Fibroblast of lung (primary cell): ENCODE measurements at places on chromosomes 4 and X.

DNA sequence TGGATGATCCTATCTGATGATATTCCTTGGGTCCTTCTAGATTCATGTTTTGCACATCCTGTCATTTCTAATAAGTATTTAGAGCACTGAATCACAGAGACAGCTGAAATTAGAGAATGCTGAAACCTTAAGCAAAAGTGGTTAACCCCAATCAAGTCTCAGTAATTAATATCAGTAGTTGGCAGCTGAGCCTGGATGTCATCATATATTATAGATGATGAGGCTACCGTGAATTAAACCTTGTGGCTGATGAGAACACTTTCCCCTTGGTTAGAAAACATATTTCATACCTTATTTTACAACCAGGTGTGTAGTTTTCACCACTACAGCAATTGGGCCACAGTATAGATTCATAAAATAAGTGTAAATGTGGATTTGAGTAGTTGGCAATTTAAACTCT is 499.0 kb downstream of the PDGFC start:
- peak; percentile 65 for DNase-seq

- DNase-seq: peak; percentile 56
Measured at GRCh38 chr4:140088323-140088967, 65.5 kb downstream of the MAML3 start.

GRCh38 chrX:12309040-12309743 is 170.9 kb downstream of the FRMPD4 start:
- DNase-seq: no peak

DNA sequence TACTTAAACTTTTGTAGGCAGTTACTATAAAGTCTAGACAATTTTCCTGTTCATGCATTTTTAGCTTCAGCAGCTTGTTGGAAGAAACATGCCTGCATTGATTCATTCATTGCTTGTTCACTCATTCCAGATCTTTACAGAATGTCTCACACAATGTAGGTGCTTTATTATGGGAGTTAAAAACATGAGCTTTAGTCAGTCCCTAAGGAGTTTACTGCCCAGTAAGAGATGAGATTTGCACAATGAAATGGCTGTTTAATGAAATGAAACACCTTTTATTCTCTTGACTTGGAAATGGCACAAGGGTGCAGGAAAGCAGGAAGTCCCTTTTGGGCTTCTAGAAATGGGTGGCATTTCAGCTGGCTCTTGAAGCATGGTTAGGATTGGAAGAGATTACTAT is 2.9 kb downstream of the NOCT start:
- peak; percentile 43 for DNase-seq

GRCh38 chrX:31547416-31547815 is 475.6 kb upstream of the FTHL17 start:
- DNase-seq: peak; percentile 11

GRCh38 chr4:41538887-41539498 is 1.0 kb downstream of the LIMCH1 start:
- DNase-seq: no peak

DNA sequence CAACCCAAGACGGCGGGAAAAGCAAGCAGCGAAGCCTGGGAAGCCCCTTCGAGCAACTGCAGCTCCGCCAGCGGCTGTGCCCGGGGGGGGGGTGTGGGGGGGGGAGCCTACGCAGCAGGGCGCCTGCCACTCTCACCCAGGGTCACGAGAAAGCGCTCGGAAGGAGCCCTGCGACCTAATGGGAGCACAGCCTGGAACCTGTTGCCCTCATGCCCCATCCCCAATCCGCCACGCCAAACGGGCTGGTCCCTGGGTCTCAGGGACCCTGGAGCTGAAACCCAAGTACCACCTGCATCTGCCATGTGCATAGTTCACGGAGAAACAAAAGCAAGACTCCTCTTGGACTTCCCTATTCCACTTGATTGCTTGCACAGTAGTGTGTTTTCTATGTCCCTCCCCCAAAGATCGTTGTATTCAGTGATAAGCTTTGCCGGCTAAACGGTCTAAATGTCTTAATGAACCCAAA is 359 bp upstream of the GAB3 start:
- no peak for DNase-seq

GRCh38 chrX:136076942-136077341 is 70.4 kb upstream of the FHL1 start:
- DNase-seq: no peak

- no peak for DNase-seq
Measured at GRCh38 chr4:142203505-142203904, 567.1 kb downstream of the IL15 start.

GRCh38 chr4:184053434-184053833 is 148.3 kb downstream of the STOX2 start:
- no peak for DNase-seq

GRCh38 chr4:7624396-7624980 is 189.8 kb upstream of the PSAPL1 start:
- no peak for DNase-seq

DNA sequence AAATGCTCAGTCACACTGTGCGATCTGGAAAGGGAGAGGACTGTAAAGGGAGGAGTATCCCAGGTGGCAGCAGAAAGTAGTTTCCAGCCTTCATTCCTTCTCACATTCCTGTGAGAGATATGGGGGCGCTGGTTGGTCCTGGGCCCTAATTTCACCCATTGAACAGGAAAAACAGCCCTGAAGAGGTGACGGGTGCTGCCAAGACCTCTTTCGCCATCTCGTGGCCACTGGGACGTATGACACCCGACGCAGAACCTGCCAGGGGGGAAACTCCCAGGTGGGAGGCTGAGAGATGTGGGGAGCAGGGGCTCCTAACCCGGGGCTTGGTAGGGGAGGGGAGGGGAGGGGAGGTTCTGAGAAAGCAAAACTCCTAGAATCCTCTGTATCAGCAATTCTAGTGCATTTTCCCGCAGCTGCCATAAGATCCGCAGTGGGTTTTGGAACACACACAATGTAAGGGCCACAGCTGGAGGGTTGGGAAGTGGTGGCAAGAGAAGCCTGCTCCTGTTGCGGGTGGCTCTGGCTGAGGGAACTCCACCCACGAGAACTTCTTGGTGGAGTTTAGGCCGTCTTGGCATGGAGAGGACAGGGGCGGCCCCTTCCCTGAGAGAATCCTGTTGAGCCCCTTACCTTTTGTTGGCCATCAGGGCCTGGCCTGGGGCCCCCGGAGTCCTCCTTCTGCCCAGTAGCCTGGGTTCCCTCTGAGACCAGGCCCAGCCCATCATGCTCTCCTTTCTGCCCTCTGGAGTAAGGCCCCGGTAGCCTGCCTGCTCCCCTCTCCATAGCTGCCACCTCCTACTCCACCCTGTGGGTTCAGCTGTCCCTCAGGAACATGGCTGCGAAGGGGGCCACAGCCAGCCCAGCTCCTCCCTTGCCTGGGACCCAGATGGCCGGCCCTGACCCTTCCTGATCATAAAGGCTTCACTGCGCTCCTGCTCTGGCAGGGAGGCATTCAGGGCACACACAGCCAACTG is 134.1 kb downstream of the OR13H1 start:
- peak; percentile 15 for DNase-seq

DNA sequence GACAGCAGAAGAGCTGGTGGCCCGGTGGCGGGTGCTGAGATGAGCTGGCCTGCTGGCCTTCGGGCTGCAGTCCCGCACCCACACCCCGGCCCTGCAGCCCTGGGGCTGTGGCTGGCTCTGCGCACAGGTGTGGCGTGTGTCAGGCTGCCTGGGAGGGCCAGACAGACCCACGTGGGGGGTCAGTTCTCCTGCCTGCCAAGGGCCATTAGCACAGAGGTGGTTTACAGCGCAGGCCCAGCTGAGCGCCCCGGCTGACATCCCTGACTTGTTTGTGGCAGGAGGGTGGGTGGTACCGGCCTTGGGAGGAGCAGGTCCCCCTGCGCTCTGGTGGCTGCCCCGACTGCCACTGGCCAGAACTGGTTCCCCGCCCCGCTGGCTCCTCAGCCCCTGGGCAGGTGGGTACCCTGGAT is 9.4 kb upstream of the HGFAC start:
- no peak for DNase-seq

- DNase-seq: peak; percentile 54
Measured at GRCh38 chr4:98577956-98578355, 80.5 kb downstream of the TSPAN5 start.

DNA sequence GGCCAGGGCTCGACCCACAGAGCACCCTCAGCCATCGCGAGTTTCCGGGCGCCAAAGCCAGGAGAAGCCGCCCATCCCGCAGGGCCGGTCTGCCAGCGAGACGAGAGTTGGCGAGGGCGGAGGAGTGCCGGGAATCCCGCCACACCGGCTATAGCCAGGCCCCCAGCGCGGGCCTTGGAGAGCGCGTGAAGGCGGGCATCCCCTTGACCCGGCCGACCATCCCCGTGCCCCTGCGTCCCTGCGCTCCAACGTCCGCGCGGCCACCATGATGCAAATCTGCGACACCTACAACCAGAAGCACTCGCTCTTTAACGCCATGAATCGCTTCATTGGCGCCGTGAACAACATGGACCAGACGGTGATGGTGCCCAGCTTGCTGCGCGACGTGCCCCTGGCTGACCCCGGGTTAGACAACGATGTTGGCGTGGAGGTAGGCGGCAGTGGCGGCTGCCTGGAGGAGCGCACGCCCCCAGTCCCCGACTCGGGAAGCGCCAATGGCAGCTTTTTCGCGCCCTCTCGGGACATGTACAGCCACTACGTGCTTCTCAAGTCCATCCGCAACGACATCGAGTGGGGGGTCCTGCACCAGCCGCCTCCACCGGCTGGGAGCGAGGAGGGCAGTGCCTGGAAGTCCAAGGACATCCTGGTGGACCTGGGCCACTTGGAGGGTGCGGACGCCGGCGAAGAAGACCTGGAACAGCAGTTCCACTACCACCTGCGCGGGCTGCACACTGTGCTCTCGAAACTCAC is 3.6 kb downstream of the MID1IP1 start:
- DNase-seq: no peak

- no peak for DNase-seq
Measured at GRCh38 chrX:78506248-78506647, 152.9 kb downstream of the RTL3 start.

GRCh38 chr4:134622199-134622598 is 420.6 kb upstream of the PABPC4L start:
- DNase-seq: no peak

DNA sequence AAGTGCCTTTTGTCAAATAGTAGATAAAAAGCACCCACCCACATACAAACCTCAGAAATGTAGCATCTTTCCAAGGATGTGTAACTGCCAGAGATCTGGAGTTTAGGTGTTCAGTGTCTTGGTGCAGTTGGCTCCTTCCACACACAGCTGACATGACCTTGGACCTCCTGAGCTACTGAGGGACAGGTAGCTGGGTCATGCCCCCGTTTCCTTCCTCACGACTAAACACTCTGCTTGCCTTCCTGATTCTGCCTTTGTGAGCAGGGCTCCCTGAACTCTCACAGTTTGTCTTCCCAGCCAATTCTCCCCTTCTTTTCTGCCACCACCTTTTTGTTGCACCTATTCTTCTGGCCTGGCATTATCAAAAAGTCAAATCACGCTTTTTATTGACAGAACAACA is 10.2 kb upstream of the RUFY3 start:
- DNase-seq: no peak

DNA sequence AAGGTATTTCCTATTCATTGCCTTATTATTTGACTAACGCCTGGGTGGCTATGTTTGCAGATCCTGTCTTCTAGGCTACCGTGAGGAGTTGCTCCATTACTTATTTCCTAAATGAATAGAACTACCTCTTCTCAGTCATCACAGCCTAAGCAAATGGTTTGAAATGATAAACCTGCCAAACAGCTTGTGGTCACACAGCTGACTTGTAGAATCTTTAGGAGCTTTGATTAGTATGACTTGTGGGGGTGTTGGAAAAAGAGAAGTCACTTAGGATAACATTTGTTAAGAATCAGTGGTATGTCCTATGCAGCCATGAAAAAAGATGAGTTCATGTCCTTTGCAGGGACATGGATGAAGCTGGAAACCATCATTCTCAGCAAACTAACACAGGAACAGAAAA is 169.3 kb downstream of the PPARGC1A start:
- DNase-seq: peak; percentile 66

GRCh38 chrX:53997724-53998123 is 46.5 kb downstream of the PHF8 start:
- DNase-seq: no peak

DNA sequence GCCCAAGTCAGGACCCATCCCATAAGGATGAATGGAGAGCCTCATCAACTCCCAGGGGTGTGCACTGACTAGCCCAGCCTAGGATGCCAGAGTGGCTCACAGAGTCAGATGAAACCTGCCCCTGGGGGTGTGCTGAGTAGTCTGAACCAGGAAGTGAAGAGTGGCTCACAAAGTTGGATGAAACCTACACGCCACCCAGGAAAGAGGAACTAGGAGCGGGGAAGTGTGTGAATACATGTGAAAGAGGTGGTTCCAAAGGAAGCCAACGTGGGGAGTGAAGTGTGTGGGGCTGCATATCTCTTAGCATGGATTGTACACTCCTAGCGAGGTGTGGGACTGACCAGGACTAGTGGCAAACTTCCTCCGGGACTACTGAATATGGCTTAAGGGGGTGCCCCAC is 902.1 kb upstream of the NDST4 start:
- DNase-seq: no peak

GRCh38 chr4:20761826-20762225 is 61.6 kb downstream of the PACRGL start:
- DNase-seq: no peak

GRCh38 chrX:110519906-110520452 is 161.3 kb downstream of the RTL9 start:
- no peak for DNase-seq
